ENCODE measurements at places on chromosomes 7 and 10.

DNA sequence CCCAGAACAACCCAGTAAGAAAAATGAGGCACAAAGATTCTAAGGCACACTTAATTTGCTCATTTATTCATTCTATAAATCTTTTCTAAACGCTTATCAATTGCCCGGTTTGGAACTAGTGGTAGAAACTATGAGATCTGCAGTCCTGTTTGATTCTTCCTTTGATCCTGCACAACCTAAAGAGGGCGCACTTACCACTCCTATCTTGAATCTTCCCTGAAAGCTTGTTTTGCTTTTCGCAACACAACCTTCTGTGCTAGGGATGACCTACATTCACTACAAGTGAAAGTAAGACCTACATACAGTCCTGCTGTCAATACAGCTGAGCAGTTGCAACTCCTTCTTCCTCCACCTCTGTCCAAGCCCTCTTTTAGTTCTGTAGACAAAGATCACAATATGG lies 12.6 kb upstream of the ARL4A start:
- no peak for DNase-seq

DNA sequence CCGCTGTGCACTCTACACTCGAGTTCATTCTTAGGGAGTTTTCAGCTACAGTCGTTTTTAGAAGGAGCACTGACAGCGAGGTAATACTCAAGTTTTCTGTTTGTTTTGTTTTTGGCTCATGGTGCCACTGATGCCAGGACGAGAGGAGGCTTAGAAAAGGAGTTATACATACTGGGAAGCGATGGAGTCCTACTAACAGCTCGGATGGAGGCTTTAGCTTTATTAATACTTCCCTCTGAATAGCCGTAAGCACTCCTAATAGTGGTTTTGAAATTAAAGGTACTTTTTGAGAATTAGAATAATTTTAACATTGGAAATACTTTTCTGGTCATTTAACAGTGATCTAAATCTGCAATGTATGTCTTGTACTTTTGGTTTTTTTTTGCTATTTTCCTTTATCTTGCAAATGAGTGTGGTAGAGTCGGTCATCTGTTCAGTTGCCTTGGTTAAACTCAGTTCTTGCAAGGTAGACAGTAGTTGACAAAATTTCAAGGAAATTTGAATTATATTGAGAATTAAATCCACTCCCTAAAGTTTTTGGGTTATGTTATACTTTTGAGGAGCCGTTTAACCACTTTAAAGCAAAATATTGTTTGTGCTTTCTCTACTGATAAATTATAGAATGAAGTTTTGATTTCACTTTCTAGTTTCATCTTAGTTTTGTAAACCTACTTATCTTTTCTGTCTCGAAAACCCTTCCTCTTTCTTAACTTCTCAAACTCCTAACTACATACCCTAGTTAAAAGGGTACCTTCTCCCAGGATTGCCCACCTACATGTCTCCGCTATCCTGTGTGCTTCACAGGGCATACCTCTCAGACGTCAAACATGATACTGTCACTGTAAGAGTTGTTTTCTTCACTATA lies 1.5 kb downstream of the HBP1 start:
- no peak for DNase-seq

- no peak for DNase-seq
These were observed 33.7 kb upstream of the CREB5 start for GRCh38 chr7:28378574-28379149.

DNA sequence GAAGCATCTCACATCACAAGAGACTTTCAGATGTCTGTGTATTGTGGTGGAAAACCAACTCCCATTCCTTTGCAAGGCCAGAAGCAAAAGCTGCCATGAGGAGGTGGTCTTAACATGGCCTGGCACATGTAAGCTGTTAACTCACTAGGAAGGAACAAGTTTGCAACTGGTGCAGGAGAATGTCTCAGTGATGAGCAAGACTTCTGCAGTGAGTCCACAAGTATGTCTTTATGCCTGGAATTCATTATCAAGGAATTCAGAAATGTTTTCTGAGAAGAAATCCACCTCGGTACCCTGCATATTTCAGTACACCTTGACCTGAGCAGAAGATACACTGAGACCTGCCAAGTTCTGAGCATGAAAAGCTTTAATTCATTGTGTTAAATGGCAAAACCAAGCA lies 1033.1 kb downstream of the NRG3 start:
- DNase-seq: no peak

- no peak for DNase-seq
These were observed 173.9 kb downstream of the WNT2 start for GRCh38 chr7:117148971-117149370.

- DNase-seq: no peak
These were observed 3.9 kb upstream of the MACC1 start for GRCh38 chr7:20220921-20221547.

DNA sequence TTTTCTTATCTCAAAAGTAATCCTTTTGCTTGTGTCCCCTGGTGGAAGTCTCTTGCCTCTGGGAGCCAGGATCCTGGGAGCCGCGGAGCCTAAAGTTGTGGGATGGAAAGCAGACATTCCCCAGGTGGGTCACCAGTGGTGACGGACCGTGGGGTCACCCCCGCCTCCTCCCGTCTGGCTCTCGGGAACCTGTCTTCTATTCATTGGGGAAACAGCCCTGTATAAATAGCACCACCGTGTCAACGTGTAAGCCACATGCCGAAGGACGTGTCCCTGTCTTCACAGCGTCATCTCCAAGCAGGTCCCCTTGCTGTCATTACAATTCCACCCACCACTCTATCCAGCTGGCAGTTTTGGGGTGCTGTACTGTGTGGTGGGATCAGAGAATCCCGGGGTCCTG lies 87.5 kb downstream of the ELFN1 start:
- DNase-seq: no peak

- no peak for DNase-seq
These were observed 432.6 kb upstream of the KLF6 start for GRCh38 chr10:4217653-4218052.

DNA sequence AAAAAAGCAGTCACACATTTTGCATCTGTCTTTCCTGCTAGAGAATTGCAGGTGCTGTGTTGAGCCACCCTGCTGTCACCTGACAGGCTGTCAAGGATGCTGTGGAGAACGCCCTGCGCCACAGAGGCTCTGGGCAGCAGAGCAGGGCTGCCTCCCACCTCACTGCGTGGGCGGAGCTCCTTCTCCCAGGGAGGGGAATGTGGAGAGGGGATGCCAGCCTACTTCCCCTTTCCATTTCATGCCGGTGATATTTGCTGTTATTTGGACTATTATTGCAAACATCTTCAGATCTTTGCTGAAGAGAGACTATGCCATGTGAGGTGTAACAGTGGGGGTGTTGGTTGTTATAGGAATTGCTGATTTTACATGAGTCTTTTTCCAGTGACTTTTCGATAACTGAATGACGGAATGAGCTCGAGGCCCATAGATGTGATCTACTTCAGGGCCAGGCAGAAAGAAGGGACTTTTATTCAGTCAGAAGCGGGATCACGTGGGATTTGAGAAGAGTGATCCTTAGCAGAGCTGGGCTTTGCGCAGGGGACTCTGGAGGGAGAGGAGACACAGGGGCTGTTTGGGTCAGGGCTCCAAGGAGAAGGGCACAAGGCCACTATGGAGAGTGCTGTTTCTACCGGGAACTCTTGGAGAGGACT lies 13.6 kb upstream of the PRKAG2 start:
- DNase-seq: no peak

DNA sequence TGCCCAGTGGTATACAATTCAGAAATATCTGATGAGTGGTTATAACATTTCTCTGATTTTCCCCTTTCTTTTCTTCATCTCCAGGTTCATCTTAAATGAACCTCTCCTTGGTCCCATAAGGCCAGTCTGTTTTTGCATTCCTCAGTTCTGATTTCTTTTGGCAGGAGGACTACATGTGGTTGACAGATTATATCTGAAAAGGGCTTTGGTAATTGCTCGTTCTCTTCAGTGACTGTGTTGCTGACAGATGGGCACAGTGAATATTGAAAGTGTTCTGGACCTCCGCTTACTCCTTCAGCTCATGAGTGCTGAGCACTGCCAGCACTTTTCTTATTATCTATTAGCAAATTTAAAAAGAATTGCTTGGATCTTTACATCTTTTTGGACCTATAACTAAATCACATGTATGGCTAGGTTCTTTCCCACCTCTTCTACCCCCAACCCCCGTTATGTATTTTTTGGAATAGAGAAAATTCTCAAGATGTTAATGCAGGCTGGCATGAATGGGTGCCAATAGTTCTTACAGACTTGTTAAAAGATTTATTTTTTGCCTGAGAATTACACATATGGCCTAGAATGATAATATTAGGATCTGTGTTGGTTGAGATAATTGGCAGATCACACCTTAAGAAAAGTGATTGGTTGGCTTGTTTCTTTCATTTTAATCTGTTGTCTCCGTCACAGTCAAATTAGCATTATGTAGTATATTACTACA lies 323.0 kb downstream of the EXOC4 start:
- DNase-seq: no peak

GRCh38 chr10:72204724-72205123 lies 11.1 kb upstream of the ANAPC16 start:
- no peak for DNase-seq

- DNase-seq: no peak
These were observed 5.8 kb upstream of the GFRA1 start for GRCh38 chr10:116278846-116279245.

GRCh38 chr7:121504482-121504881 lies 108.4 kb upstream of the FAM3C start:
- DNase-seq: no peak

GRCh38 chr7:77209479-77210139 lies 10.0 kb upstream of the FGL2 start:
- no peak for DNase-seq

GRCh38 chr10:100895346-100895745 lies 17.4 kb upstream of the SLF2 start:
- DNase-seq: no peak

DNA sequence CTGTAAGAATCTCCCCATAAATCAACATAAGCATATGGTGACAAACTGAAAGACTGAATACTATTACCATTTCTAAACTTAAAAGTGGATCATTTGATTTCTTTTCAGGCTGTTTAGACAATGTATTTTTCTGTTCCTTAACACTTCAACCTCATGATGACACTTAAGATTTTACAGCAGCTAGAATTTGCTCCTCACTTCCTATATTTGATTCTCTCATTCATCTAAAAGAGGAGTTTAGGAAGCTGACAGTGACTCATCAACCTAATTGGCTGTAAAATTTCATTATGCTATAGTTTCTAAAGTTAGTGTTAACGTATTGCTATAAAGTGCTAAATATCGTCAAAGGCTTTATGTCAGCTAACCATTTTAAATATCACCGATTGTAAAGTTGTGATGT lies 478.7 kb downstream of the GRM8 start:
- DNase-seq: no peak

DNA sequence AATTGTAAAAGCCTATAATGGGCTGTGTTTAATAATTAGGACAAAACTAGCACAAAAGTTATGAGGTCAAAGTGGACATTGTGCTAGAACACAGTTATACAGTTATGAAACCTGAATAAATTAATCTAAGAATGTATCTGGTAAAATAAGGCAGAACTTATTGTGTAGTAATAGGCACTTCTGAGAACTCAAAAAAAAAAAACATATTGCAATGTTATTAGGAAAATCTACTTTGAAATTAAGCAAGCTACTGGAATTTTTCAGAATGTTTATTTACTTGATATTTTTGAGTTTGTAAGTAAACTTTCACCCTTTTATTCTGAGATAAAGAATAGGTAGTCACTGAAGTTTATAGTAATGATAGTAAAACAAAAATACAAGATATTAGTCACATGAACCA lies 135.8 kb upstream of the ABCB5 start:
- DNase-seq: no peak

DNA sequence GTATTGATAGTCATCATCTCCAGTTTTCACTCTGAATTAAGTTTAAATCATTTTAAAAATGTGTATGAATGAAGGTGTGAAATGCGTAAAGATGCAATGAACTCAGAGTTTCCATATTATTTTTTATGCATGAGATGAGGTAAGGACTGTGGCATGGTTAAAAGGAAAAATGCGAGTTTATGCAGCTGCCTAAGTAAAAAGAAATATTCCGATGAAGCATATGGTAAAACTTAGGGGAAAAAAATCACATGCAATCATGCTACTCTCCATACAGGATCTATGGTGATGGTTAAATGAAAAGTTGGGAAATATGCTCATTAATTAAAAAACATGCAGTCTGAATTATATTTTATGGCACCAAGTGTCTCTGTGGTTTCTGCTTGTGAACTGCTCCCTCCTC lies 77.5 kb upstream of the SP8 start:
- DNase-seq: no peak

DNA sequence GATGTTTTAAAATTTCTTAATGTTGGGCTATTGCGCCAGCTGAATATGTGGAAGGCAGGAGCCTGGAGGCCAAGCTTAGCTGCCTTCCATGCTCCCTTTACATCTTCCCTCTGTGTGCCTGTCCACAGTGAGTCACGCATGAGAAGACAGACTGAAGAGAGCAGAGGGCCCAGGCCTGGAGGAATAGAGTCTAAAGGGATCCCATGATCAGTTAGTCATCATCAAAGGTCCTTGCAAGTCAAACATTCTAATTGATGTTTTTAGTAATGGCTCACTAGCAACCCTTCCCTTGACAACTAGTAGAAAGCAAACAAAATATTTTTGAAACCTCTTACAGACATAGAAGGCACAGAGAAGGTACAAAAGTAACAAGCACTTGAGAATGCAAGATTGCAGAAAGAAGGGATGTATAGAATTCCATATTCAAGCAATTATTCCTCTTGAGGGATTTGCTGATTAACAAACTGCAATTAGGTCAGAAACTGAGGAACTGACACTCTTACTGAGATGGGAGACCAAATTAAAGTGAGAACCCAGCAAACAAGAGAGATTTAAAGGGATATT lies 30.7 kb upstream of the APBB1IP start:
- DNase-seq: no peak

GRCh38 chr10:132430231-132430743 lies 33.3 kb downstream of the PWWP2B start:
- DNase-seq: no peak

DNA sequence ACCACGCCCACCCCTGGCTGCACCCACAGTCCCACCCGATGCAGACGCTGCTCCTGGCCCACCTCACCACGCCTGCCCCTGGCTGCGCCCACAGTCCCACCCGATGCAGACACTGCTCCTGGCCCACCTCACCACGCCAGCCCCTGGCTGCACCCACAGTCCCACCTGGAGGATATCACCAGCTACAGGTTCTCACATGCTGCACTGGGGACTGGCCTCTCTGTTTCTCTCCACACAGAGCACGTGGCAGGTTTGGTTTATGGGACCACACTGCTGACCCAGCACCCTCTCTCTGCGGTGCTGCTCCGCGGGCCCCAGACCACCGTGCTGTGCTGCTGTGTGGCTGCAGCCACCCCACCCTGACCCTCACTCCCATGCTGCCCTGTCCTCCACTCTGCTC lies 120.9 kb downstream of the VIPR2 start:
- DNase-seq: no peak

DNA sequence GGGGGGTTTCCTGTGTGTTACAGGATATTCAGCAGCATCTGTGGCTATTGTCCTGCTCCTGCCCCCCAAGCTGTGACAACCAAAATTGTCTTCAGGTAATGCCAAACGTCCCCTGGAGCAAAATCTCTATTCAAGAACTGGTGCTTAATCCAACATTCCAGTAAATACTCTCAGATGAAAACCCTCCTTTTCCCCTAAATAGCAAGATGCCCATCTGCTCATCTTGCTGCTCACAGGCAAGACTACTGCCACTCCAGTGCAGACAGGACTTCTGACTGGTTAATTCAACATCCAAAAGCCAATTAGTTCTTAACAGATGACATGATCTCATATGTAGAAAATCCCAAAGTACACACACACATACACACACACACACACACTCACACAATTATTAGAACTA lies 20.5 kb upstream of the JAZF1 start:
- DNase-seq: no peak

GRCh38 chr7:16091701-16092310 lies 329.5 kb downstream of the CRPPA start:
- DNase-seq: no peak
